Trophoblast cell (in vitro differentiated cells and primary cell): ENCODE measurements at places on chromosomes 12 and 14.
A peak's percentile ranks its signal among the peaks of the same experiment; 100 is the strongest.

DNA sequence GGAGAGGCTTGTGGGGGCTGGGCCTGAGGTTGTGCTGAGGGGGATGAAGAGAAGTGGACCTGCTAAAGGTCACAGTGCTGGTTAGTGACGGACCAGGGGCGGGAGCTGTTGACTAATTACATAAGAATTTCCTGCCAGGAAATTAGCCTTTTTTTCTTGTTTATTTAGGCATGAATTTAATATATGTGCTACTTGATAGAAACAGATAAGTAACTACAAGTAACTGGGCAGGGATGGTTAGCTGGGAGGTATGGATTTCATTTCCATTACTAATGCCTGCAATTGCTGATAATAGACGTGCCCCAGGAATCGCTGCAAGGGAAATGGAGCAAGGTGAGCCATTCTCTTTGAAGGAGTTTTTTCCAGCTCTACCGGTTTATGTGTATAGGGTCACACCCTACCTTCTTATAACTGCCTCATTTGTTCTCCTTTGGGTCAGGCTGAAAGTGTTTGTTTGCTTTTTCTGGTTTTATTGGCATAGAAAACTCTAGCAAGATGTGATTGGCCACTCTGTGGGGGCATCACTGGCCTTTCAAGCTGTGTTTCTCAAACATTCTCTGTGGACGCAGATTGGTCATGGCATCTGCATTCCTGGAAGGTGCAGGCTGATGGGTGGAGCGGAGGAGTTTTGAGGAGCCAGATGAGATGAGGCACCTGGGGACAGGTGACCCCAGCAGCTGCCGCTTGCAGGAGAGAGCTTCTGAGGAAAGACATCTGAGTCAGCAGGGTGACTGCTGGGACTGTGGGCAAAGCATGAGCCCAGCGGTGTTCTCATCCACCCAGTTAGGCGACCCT is 19.0 kb upstream of the GPRC5A start:
- H3K27me3 ChIP-seq = no peaks in the 10 kb centered on the region
- peak overlapping the region; percentile 54 for H3K27ac ChIP-seq
- H3K36me3 ChIP-seq = no peaks in the 10 kb centered on the region
- peaks cover 21% of the 10 kb centered on the region for H3K4me1 ChIP-seq
- peak; percentile 92 for DNase-seq

GRCh38 chr12:48291511-48291910 is 59.2 kb downstream of the ZNF641 start:
- H3K4me1 ChIP-seq = no peaks in the 10 kb centered on the region
- no peaks in the 10 kb centered on the region for H3K36me3 ChIP-seq
- H3K4me3 ChIP-seq = no peak overlapping the region

GRCh38 chr12:46763230-46763629 is 62.6 kb downstream of the SLC38A4 start:
- H3K4me3 ChIP-seq = no peak overlapping the region
- no peaks in the 10 kb centered on the region for H3K36me3 ChIP-seq
- H3K27ac ChIP-seq = no peak overlapping the region
- H3K4me1 ChIP-seq = no peaks in the 10 kb centered on the region
- H3K27me3 ChIP-seq = no peaks in the 10 kb centered on the region
- DNase-seq = no peak

GRCh38 chr12:75205558-75205957 is 4.1 kb downstream of the KCNC2 start:
- peaks cover 28% of the 10 kb centered on the region for H3K27me3 ChIP-seq
- H3K36me3 ChIP-seq = no peaks in the 10 kb centered on the region
- H3K27ac ChIP-seq = no peak overlapping the region
- no peak for DNase-seq
- H3K4me3 ChIP-seq = no peak overlapping the region
- no peaks in the 10 kb centered on the region for H3K4me1 ChIP-seq

DNA sequence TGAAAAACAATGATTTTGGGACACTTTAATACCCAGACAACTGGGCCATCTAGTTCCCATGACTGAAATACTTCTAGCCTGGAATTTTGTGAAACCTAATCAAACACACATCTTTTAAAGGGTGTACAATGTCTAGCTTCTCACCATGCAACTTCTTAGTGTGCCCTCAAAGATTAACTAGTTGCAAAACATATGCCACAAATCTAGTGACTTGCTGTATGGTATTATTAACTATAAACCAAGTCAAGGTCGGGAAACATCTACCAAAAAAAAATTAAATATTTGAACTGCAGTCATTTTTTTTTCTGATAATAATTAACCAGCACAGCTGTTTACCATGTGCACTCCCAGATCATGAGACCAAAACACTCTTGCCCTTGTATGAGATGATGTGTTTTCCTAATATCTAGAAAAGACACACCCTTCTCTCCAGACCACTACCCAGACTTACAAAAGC is 171.8 kb upstream of the FOXN3 start:
- H3K36me3 ChIP-seq = peaks cover 2% of the 10 kb centered on the region
- no peak overlapping the region for H3K4me3 ChIP-seq
- DNase-seq = no peak
- H3K27ac ChIP-seq = no peak overlapping the region
